Stimulated activated CD8-positive, alpha-beta memory T cell treated with anti-CD3 and anti-CD28 coated beads, Interleukin-15, amount 100 ng/mL, for 1 hour (primary cell): ENCODE measurements at places on chromosomes 7 and 10.

- DNase-seq = no peak
Observed at GRCh38 chr10:62843600-62843999, 27.4 kb upstream of the EGR2 start.

GRCh38 chr7:155759740-155760430 is 52.4 kb downstream of the SHH start:
- no peak for DNase-seq

DNA sequence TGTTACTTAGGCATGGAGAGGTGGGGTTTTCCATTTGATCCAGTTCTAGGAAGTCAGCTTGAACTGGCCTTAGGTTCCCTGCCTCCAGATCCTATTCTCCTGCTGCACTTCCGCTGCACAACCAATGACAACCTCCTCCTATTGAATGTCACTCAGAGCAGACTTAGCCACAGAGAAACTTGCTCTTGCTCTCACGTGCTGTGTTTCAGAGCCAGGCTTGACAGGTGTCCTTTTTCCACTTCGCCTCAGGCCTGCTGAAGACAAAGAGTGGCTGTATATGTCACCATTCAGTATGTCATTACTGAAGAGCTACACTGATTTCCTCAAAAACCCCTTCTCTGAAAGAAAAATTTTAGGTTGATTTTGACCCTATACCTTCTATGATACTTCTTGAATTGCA is 115.4 kb upstream of the ETV1 start:
- DNase-seq = no peak

- DNase-seq = no peak
Observed at GRCh38 chr10:119655566-119656001, 4.4 kb downstream of the BAG3 start.

DNA sequence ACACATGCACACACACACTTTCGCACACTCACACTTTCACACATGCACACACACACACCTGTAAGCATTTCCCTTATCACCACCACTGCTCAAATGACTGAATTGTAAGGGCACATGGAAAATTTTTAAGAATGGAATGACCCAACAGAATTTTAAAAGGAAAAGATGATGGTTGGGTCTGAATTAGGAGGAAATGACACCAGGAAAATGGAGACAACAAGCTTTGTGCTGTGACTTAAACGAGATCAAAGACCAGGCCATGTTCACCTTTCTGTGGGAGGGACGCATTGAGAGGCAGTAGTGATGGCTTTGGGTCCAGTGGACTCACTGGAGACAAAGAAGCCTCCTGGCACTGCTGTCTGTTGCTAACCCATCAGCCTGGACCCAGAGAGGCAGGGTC is 16.7 kb upstream of the C10orf71 start:
- DNase-seq = no peak

DNA sequence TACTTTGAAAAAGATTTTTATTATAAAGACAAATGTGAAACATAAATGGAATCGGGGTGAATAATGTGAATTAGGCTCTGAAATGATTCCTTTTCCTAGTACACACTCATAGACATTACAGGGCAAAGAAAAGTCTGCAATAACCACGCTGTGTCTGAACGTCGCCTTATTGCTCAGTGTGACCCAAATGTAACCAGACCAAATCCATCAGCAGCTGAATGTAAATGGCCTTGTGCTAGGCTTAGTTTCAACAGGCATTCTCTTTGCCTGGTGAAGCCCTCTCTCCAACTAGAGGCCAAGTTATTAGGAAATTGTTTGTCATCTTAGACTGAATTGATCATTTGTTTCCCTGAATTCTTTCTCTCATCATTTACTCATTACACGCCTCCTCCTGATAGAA is 225.5 kb downstream of the CHCHD3 start:
- DNase-seq = no peak
